Stimulated activated CD8-positive, alpha-beta memory T cell treated with anti-CD3 and anti-CD28 coated beads, Interleukin-7, amount 100 ng/mL, for 48 hours (primary cell): ENCODE measurements at places on chromosomes 16 and 17.

- no peak for DNase-seq
Measured at GRCh38 chr16:69073181-69073702, 32.2 kb upstream of the HAS3 start.

DNA sequence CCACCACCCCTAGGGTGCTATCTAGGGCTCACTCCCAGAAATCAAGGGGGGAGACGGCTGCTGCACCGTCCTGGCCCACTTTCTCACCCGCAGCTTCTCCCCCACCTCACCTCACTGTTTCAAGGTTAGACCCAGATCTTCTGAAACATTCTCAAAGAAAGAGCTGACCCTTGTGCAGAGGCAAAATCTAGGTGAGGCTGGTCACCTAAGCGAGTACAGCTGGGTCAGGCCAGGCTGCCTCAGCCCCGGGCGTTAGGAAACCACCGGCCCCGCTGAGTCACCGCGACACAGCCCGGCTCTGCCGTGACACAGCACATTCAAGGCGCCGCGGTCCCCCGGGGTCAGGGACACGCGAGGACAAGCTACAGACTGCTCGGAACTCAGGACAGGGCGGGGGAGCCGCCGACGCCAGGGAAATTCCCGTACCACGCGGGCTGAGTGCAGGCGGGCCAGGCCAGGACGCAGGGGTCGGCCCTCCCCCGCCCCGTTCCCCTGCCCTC is 27.1 kb downstream of the GNPTG start:
- DNase-seq: peak; percentile 39

GRCh38 chr17:71765437-71765836 is 355.4 kb upstream of the SOX9 start:
- DNase-seq: no peak

DNA sequence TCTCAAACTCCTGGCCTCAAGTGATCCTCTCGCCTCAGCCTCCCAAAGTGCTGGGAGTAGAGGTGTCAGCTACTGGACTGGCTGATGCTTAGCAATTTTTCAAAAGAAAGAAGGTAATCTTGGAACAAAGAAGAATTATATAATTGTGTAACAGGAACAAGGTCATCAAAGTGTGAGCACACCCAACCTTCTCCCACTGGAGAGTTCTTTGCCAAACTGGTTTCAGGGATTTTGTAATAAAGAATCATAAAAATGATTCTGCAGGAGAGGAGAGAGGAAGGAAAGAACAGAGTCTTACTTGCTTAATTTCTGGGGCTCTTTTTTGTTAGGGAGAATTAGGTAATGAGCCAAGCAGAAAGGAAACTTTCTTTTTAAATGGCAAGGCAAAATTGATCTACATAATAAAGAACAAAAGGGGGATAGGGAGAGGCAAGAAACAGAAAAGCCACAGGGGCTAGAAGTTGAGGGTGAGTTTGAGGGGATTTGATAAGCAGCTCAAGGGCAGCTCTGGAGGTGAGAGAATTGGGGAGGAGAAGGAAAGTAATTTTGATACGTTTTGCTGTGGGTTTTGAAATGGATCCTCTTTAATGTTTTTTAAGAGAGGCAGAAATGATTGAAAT is 21.3 kb downstream of the CHD9NB start:
- no peak for DNase-seq

GRCh38 chr17:14207791-14208190 is 28.9 kb downstream of the CDRT15 start:
- no peak for DNase-seq

DNA sequence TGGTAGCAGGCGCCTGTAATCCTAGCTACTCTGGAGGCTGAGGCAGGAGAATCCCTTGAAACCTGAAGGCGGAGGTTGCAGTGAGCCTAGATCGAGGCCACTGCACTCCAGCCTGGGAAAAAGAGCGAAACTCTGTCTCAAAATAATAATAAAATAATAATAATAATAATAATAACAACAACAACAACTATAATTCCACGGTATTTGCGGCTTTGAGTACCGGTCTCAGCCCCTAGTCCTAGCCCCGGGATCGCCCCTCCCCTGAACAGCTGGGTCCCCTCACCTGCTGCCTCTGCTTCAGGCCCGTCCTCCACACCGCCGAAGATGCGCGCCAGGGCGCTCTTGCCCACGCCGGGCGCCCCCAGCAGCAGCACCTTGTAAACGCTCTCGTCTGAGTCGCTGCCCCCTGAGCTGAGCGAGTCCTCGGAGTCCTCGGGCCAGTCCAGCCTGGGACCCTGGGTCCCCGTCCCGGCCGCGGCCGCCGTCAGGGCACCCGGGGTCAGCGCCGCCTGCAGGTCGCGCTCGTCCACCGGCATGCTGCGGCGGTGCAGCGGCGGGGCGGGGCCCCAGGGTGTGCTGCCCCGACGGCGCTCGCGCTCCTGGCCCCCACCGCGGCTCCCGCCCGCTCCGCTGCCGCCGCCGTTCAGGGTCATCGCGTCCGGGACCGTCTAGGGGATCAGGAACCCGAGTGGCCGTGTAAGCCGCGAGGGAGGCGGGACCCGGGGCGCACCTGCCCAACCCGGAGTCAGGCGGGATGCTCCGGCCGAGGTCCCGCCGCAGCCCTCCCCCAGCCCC is 611 bp downstream of the RRAD start:
- DNase-seq: no peak

- DNase-seq: no peak
Measured at GRCh38 chr16:62137996-62138395, 101.8 kb upstream of the CDH8 start.

GRCh38 chr16:74601126-74601871 is 5.6 kb downstream of the GLG1 start:
- DNase-seq: peak; percentile 54

GRCh38 chr16:12498077-12498476 is 305.6 kb downstream of the CPPED1 start:
- DNase-seq: no peak

- no peak for DNase-seq
Measured at GRCh38 chr17:17748604-17749003, 67.3 kb downstream of the RAI1 start.

DNA sequence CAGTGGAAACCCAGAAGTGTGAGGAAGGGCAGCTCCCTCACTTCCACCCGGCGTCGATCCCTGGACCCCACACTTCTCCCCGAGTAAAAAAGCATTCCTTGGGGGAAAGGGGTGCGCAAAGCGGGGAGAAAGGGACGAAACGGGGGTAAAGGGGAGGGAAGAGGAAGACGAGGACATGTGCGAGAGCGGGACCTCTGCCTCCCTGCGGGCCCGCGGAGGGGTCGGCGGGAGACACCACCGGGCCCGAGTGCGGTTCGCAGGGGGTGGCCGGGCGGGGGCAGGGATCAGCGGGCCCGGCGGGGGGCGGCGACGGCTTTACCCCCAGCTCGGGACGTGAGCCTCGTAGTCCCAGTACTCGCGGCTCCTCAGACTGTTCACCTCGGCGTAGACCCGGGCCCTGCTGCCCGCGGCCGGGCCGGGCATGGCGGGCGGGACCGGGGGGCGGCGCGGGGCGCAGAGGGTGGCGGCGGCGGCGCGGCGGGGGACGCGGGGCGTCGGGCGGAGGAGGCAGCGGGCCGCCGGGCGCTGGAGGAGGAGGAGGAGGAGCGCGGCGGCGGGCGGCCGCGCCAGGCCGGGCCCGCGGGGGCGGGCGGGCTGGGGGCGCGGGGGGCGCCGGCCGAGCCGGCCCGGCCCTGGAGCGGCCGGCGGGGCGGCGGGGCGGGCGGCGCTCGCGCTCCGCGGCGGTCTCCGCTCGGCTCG is 443 bp downstream of the CSNK2A2 start:
- DNase-seq: no peak

DNA sequence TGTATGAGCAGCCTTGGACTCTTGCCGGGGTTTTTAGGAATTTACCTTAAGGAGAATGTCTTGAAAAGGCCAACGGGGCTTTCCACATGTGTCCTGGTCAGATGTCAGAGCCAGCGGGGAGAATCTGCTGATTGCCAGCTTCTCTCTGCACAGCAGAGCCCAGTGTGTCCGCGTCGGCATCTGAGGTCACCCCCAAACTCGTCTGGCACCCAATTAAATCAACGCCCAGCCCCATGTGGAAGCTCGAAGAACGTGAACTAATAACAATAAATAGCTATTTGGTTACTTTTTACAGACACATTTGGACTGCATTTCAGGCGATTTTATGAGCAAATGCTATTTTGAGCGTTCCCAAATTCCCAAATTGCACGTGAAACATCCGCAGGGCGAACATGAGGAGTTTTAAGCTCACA is 303.5 kb downstream of the FOXL1 start:
- no peak for DNase-seq

DNA sequence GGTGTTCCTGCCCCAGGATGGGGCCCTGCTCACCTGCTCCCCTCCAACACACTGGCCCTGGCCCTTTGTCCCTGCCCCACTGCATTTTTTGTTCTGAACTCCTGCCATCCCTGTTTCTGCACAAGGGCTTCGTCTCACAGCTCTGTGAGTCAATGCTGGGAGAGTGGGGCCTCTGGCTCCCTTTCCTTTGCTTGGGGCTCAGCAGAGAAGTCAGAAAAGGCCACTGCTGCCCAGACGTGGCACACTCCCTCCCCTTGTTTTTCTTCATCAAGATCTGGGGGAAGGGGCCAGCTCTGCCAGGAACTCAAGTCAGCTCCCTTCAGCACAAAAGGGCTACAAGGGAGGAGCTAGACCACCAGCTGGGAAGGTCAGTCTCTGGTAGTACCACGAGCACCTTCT is 8.9 kb downstream of the PROCA1 start:
- DNase-seq: no peak

GRCh38 chr17:59617156-59617732 is 2.5 kb upstream of the CLTC start:
- no peak for DNase-seq

GRCh38 chr17:64209983-64210382 is 53.1 kb downstream of the TEX2 start:
- DNase-seq: no peak

GRCh38 chr16:73149334-73149733 is 101.4 kb upstream of the ZFHX3 start:
- DNase-seq: no peak

DNA sequence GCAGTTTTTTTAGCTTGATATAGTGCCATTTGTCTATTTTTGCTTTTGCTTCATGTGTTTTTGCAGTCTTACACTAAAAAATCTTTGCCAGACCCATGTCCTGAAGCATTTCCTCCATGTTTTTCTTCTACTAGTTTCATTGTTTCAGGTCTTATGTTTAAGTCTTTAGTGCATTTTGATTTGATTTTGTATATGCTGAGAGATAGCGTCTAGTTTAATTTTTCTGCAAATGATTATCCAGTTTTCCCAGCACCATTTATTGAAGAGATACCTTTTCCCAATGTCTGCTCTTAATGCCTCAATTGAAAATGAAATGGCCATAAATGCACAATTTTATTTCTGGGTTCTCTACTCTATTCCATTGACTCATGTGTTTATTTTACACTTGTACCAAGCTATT is 40.8 kb upstream of the NACA2 start:
- no peak for DNase-seq

GRCh38 chr16:10367616-10368188 is 18.2 kb upstream of the ATF7IP2 start:
- no peak for DNase-seq

DNA sequence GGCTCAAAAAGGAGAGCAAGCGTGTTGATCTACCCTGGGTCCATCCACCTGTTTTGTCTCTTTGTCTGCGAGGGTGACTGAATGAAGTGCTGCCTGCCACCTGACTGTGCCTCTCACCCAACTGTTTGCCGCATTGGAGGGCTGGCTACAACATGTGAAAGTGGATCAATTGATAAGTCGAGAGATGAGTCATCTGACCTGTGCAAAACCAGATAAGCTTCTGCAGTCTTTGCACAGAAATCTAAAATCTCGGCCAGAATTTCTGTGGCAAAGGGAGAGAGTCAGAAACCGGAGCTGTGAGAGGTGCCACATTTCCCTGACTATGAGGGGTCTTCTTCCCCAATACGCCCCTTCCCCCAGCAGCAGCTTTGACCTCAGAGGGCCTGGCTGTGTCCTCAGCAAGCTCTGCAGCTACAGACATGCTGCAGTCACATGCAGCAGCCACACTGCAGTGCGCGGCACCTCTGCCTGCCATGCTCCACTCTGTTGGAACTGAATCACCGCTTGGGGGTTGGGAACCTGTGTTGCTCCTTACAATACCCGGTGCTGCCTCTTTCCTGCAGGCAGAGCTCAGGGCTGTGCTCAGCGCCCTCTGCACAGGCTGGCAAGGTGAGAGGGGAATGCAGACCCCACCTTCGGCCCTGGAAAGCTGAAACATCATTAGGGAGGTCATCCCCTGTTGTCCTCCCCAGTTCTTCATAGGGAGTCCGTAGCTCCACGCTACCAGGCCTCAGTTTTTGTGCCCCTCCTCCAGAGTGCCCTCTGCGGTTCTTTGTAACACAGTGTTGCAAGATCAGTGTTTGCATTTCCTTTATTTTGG is 16.2 kb upstream of the HAS3 start:
- peak; percentile 35 for DNase-seq

- DNase-seq: no peak
Measured at GRCh38 chr17:27952366-27952765, 59.2 kb upstream of the LYRM9 start.

- DNase-seq: no peak
Measured at GRCh38 chr16:72850853-72851252, 197.1 kb downstream of the ZFHX3 start.

DNA sequence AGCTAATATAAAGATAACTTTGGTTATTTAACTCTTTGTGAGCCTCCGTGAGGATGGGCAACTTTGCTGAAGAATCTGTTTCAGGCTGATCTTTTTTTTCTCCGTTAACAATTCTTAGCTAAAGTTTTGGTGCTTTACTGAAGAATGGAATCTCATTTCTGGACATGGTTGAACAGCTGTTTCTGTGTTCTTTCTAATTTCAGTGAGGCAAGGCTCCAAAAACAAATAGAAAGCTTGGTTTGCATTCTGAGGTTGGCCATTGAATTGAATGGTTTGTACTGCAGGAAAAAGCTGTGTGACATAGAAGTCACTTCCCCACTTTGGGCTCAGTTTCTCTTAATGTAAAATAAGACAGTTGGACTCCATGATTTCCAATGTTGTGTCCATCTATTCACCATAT is 22.3 kb upstream of the HLF start:
- no peak for DNase-seq

DNA sequence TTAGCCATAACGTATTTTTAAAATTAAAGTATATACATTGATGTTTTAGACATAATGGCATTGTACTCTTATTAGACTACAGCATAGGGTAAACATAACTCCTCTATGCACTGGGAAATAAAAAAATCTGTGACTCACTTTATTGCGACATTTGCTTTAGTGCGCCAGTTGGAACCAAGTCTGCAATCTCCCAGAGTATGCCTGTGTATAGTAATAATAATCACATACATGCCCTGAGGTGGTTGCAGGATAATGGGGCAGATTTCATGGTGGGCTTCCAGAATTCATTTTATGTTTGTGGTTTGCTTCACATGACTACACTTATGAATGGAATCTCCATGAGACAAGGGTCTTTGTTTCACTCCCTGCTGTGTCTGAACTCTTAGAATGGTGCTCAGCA is 66.9 kb upstream of the N4BP1 start:
- DNase-seq: no peak

GRCh38 chr17:4490637-4491061 is 8.0 kb upstream of the SPNS2 start:
- no peak for DNase-seq

DNA sequence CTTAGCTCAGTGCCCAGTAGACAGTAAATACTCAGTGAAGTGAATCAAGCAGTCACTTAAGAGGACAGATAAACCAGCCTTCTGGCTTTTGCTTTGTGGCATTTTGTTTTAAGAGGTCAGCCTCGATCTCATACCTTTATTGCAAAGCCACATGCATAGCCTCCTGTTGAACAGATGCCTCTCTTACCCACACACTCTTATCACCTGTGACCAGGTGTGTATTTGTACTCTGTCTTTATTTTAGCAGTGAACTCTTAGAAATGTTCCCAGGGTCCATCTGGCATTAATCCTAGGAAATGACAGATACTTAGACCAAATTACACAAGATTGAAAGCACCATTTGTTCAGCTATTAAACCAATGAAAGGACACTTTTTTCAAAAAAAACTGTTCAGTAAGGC is 1426.5 kb downstream of the CDH11 start:
- no peak for DNase-seq
